ENCODE measurements at places on chromosomes 2 and 18.

- no peak for DNase-seq
Observed at GRCh38 chr2:237743561-237744269, 54.9 kb upstream of the RBM44 start.

DNA sequence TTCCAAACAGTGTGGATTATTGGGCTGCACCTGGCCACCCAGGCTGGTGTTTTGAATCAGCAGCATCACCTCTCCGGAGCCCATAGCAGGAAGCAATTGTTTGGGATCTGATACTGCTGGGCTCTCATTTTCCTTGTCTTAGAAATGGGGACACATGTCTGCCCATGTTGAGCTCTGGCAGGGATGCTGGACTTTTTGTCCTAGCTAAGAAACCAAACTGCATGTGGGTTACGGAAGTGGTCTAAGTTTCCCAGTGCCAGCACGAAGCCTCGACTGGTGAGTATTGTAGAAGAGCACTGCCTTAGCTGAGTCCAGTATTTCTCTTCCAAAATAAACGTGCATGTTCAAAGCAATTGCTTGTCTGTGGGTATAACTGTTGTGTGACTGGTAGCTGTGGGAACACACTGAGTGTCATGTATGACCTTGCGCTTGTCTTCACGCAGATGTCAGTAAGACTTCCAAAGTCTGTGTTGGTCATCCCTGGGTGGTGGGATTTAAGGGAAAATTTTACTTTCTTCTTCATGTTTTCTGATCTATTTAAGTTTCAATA is 43.6 kb downstream of the SH3RF3 start:
- DNase-seq: no peak

GRCh38 chr18:51300912-51301311 is 103.4 kb upstream of the MEX3C start:
- DNase-seq: no peak

GRCh38 chr2:230231251-230231650 is 5.7 kb downstream of the SP140 start:
- DNase-seq: no peak

DNA sequence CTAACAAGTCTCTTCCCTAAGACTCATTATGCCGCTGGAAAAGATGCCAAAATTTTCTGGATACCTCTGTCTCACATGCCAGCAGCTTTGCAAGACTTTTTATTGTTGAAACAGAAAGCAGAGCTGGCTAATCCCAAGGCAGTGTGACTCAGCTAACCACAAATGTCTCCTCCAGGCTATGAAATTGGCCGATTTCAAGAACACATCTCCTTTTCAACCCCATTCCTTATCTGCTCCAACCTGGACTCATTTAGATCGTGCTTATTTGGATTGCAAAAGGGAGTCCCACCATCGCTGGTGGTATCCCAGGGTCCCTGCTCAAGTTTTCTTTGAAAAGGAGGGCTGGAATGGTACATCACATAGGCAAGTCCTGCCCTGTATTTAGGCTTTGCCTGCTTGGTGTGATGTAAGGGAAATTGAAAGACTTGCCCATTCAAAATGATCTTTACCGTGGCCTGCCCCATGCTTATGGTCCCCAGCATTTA is 26.3 kb downstream of the DHRS9 start:
- no peak for DNase-seq

DNA sequence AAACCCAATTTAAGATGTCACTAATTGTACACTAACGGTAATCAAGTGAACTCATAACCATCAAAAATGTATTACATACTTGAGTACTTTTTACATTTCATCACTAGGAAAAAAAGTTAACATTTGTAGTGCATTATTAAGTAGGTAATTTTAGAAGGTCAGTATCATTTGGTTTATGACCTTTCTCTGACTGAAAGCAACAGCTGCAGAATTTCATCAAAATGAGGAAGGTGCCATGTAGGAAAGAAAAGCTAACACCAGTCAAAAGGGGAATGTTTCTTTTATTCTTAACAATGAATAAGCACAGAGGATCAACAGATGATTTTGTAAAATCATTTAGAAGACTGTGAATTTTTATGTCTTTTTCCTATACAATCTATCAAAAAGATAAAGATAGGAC is 79.0 kb downstream of the PIGN start:
- no peak for DNase-seq

Data from stimulated activated CD4-positive, alpha-beta T cell treated with anti-CD3 and anti-CD28 coated beads, TNF-alpha, amount 100 ng/mL, for 1 hour (primary cell).